NCI-H1105 treated with DMSO at 0.1 percent for 48 hours (cell line): ENCODE measurements at places on chromosomes 3 and 15.

DNA sequence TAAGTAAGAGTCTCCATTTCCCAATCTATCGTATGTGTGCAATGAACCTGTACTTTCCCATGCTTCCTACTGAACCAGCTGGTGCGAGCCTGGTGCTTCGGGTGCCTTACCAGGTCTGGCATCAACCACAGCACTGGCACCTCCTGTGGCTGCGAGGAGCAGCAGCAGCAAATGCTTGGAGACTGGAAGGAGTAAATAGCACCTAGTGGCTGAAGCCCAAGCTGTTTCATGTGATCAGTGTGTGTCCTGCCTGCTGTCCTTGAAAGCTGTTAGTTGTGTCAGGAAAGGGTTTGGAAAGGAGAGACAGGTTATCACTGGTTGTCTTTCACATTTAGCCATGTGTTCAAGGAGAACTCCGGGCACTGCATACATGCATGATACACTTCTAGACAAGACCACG lies 31.8 kb downstream of the PCOLCE2 start:
- peak; percentile 47 for DNase-seq

GRCh38 chr15:84960391-84961113 lies 21.1 kb upstream of the PDE8A start:
- DNase-seq: no peak

DNA sequence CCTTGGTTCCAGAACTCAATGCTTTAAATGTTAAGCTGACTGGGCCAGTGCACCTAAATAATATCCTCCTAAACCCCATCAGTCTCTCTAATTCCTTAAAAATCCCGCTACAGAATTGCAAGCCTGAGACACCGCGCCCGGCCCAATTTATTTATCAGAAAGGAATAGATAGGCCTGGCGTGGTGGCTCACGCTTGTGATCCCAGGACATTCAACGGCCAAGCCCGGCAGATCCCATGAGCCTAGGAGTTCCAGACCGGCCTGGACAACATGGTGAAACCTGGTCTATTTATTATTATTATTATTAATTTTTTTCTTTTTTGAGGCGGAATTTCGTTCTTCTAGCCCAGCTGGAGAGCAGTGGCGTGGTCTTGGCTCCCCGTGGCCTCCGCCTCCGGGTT lies 28.0 kb upstream of the TUBGCP5 start:
- DNase-seq: no peak

DNA sequence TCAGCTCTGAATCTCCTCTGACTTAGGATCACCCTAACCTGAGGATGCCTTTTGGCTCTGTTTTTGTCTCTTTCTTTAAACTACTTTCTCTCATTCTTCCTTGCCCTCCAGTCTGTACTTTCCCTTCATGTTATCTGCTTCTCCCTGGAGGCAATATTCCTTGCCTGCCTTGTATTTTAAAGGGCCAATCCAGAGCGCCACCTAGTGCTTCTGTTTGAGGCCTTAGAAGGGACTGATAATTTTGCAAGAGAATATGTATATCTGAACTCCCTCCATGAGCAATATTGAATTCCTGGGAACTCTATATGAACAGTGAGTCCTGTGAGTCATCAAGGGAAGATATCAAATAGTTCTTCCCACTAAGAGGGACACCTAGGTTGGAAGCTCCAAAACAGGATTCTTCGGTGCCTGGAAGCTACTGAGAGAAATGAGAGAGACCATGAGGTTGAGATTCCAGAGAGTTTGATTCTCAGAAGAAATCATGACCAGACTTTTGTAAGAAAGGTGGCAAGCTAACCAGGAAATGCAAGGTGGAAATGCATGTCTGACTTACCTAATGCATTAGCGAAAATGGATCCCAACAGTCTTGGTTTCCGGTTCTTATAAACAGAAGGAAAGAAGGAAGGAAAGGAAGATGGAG lies 203.8 kb upstream of the CD96 start:
- peak; percentile 58 for DNase-seq

GRCh38 chr3:192818126-192818525 lies 90.8 kb upstream of the FGF12 start:
- no peak for DNase-seq

DNA sequence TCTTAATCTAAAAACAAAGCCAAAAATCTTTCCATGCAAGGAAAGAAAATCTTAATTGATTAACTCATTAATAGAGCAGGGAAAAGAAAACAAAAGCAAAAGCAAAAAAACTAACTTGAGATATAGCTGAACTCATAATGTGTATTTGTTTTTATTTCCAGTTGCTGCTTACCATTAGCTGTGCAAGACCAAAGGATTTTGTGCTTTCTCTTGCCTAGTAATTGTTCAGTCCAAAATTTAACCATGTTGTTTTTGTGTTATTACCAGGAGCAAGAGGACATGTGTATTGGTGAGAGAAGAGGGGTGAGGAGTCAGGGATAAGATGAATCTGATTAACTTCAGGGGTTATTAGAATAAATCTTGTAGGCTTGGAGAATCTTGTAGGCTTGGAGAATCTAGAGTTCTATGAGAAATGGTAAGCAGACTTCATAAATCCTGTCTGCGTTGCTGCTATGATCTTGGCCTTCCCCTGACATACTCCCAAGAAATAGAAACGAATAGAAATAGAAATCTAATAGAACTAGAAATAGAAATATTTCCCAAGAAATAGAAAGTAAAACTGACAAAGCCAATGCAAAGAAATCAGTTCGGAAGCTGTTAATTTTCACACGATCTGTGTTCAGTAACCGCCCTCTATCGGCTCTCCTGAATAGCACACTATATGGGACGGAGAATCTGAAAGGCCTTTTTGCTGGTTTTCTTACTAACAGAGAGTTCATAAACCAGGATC lies 72.6 kb upstream of the TNFSF10 start:
- DNase-seq: no peak

DNA sequence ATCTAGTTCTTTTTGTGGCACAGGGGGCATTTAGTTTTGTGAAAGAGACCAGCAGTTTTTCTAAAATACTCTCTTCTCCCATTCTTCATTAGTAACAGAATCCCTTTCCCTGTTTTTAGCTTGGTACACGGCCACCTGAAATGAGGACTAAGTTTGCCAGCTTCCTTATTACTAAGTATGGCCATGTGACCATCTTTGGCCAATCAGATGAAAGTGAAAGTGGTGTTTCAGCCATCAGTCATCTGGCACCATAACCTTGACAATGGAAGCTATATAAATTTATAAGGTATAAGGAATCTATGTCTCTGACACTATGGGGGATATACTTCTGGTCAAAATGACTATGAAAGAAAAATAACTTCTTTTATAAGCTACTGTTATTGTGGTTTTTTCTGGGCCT lies 570.4 kb downstream of the AGBL1 start:
- no peak for DNase-seq

- DNase-seq: no peak
Measured at GRCh38 chr3:23493889-23494288, 290.8 kb downstream of the UBE2E2 start.

GRCh38 chr15:85112997-85113396 lies 131.3 kb downstream of the PDE8A start:
- no peak for DNase-seq

- DNase-seq: no peak
Measured at GRCh38 chr3:57961828-57962447, 46.3 kb upstream of the FLNB start.

DNA sequence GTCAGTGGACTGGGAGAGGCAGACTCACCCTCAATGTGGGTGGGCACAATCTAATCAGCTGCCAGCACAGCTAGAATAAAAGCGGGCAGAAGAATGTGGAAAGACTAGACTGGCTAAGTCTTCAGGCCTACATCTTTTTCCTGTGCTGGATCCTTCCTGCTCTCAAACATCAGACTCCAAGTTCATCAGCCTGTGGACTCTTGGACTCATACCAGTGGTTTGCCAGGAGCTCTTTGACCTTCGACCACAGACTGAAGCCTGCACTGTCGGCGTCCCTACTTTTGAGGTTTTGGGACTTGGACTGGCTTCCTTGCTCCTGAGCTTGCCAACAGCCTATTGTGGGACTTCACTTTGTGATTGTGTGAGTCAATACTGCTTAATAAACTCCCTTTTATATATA lies 68.0 kb downstream of the CNTN3 start:
- no peak for DNase-seq

- no peak for DNase-seq
Measured at GRCh38 chr3:49652218-49652902, 21.8 kb upstream of the APEH start.

DNA sequence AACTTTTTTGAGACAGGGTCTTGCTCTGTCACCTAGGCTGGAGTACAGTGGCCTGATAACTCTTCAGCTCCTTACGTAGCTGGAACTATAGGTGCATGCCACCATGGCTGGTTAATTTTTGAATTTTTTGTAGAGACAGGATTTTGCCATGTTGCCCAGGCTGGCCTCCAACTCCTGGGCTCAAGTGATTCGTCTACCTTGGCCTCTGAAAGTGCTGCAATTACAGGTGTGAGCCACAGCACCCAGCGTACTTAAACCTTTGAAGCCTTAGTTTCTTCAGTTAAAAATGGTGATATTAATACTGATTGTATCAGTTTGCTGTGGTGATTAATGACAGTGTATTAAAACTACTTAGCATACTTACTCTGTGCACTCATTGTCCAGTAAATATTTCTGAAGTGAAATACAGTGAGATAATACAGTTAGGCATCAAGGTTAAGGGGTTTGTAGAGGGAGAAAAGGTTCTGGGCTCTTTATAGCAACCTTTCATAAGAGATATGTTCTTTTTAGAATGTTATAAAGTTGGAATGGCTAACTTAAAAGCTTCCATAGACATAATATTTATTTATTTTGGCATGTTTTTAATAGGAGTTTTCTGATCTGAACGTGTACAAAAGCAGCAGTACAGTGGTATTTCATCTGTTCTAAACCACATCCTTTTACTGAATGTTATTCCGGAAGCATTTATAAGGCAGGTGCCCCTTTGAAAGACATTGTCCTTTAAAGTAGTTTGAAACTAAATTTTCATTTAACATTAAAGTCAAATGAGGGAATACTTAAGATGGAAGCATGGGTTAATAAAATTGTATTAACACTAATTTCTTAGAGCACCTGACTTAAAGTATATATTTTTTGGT lies 23.6 kb downstream of the NCK1 start:
- DNase-seq: no peak

GRCh38 chr3:113546414-113546893 lies 14.1 kb downstream of the SIDT1 start:
- DNase-seq: no peak

DNA sequence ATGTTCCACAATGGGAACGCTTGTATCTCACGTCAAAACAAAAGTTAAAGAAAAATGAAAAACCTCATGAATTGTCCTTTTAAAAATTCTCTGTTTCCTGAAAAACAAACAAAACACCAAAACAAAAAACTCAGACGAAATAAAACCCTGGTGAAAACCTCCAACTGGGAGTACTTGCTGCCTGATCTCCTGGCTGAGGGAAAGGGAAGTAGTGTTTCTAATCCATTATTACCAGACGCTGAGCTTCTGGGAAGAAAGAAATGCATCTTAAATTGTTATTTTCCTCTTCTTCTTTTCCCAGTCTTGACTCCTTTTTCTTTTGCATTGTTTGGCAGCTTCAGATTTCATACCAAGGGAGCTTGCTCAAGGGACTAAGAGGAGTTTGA lies 243.2 kb upstream of the RGMA start:
- DNase-seq: no peak

- DNase-seq: no peak
Measured at GRCh38 chr15:29672923-29673809, 149.1 kb downstream of the TJP1 start.

- DNase-seq: no peak
Measured at GRCh38 chr3:194396539-194396858, 2.6 kb downstream of the GP5 start.

GRCh38 chr3:25462495-25462894 lies 34.4 kb downstream of the RARB start:
- DNase-seq: no peak

- no peak for DNase-seq
Measured at GRCh38 chr15:82043796-82044372, 1.9 kb downstream of the MEX3B start.

- DNase-seq: no peak
Measured at GRCh38 chr15:68378595-68378994, 53.4 kb downstream of the ITGA11 start.

DNA sequence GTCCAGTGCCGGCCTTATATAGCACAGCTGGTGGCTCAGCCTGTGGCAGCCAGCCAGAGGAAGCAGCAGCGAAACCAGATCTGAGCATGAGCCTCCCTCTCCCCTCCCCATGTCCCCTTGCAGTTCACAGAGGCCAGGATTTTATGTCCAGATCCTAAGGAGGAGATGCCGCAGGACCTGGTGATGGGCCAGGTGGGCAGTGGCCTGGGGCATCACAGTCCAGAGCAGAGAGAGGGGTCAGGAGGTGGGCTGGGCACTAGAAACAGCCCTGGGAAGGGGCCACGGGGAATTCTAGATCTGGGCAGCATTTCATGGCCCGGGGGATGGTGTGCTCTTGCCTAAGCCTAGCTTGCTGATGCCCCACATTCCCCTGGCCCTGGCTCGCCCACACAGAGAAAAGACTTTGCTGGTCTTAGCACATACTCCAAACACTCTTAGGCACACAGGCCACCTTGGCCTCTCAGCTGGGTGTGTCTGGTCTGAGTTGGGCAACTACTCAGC lies 259 bp upstream of the CILP start:
- DNase-seq: no peak

DNA sequence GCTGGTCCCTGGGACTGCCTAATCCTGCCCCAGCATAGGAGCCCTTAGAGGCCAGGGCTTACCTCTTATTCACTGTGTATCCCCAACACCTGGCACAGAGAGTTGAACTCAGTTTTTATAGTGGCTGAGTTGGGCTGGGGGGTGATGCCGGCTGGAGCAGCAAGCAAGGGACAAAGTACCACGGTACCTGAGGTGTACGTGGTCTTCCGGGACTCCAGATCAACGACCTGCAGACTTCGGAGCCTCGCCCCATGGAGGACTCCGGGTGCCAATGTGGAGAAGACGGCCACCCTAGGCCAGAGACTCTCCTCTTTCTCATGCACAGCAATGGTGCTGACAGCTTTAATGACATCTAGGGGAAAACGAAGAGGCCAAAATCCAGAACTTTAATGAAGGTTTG lies 8.1 kb downstream of the WDR73 start:
- DNase-seq: no peak

DNA sequence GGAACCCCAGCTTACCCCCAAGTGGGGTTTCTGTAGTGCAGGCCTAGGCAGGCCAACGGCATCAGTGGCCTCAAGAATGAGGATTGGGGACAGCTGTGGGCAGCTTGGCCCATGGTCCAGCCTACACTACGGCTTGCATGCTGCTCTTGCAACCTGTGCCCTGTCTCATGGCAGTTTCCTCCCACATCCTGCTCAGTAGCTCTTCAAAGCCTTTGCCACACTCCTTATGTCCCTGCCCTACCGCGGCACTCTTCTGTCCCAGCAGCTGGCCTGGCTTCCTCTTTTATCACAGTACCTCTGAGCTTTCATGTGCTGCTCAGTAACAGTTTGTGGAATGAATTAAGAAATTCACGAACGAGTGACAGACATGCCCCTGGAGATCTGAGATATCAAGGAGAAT lies 431.0 kb downstream of the EPHB1 start:
- DNase-seq: no peak
